HT1080 (cell line): ENCODE measurements at places on chromosomes 2 and 18.

GRCh38 chr2:60976875-60977561 lies 40.5 kb upstream of the PEX13 start:
- no peak for DNase-seq

DNA sequence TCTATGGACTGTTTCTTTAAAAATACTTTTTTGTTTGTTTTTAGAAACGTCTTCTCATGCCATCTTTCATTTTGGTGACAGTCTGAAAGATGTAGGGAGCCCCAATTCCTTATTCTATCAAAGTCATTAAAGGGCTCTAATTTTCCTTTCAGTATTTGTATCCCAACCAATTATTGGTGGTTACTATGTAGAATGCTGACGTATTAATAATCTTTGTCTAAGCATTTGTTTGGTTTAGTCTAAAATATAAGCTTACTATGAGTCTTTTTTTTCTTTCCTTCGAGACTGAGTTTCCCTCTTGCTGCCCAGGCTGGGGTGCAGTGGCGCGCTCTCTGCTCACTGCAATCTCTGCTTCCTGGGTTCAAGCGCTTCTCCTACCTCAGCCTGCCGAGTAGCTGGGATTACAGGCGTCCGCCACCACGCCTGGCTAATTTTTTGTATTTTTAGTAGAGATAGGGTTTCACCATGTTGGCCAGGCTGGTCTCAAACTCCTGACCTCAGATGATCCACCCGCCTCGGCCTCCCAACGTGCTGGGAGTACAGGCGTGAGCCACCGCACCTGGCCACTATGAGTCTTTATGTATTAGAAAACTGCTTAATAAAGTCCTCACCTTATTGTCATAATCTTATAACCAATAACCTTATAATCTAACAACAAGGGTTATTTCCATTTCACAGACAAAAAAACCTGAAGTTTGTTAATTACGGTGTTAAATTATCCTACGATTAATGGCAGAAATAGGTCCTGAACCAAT lies 849 bp upstream of the VRK2 start:
- DNase-seq, result no peak

- DNase-seq, result no peak
These were observed 2.1 kb downstream of the TFCP2L1 start for GRCh38 chr2:121282800-121283385.

DNA sequence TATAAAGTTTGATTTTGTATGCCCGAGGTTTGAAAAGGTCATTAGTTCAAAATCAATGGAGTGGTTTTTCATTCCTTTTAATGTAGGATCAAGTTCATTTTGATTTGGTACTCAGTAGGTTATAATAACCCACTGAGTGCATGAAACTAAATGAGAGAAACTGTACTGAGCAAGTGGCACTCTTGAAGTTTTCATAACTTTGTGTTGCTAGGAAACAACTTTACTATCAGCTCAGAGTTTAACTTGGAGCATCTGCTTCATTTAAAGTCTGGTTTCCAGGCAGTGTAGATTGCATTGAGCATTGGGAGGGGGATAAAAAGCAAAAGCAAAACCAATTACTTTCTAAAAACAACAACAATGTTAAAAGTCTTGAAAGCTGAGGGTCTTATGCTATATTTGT lies 1361.6 kb upstream of the CHAC2 start:
- DNase-seq, result no peak

- peak; percentile 18 for DNase-seq
These were observed 16.0 kb upstream of the CHRNA1 start for GRCh38 chr2:174780191-174780840.

- DNase-seq, result no peak
These were observed 98.1 kb upstream of the HS6ST1 start for GRCh38 chr2:128416806-128417205.

DNA sequence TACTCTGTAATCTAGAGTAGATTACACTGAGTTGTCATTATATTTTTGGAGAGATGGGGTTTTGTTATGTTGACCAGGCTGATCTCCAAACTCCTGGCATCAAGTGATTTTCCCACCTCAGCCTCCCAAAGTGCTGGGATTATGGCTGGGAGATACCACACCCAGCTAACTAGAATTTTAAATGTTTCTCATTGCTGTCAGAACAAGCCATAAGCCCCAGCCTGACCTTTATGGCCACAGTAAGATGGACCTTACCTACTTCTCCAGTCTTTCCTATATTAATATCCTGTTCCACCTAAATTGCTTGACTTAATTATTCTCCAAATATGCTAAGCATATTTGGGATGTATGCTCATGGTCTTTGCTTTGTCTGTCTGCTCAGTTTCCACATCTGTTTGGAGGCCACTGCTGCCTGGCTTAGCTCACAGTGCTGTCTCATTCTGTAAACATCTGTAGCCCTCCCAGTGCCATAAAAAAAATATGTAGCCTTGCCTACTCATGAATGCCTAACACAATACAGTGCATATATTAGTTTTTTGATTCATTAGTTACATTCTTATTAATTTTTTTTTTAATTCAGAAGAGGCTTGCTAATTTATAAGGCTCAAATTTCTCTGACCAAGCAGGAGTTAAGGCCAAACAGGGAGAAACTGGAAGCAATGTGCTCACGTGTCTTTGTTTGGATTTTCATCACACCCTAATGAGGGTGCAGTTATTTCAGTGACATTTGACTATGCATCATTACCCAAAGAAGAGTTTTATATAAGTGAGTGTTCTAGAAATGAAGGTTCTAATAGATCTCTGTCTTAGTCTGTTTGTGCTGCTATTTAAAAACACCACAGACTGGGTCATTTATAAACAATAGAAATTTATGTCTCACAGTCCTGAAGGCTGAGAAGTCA lies 45.3 kb upstream of the PSME4 start:
- peak; percentile 36 for DNase-seq

GRCh38 chr2:189015359-189015758 lies 41.2 kb downstream of the COL3A1 start:
- no peak for DNase-seq

GRCh38 chr2:96146881-96147592 lies 1.8 kb upstream of the DUSP2 start:
- no peak for DNase-seq

- DNase-seq, result no peak
These were observed 20.4 kb downstream of the PPM1B start for GRCh38 chr2:44189104-44189503.

- peak; percentile 50 for DNase-seq
These were observed 54.8 kb downstream of the ZNF407 start for GRCh38 chr18:74652392-74652988.
